T1000 (cell line): ENCODE measurements at places on chromosomes 6 and 20.

- no peak for DNase-seq
These were observed 59.3 kb downstream of the UBE3D start for GRCh38 chr6:83006270-83006905.

DNA sequence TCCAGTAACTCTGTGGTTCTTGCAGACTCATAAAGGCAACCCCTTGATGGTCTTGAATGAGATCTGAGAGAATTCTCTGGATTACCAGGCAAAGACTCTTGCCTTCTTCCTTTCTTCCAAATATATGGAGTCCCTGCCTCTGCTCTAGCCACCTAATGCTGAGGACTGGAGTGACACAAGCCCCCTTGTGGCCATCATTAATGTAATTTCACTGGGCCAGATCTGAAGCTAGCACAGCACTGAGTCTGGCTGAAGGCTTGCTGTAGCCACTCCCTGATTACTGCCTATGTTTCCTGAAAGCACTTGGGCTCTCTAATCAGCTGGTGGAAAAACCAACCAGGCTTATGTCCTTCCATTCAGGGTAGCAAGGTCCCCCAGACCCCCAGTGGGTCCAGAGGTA lies 559.3 kb upstream of the IRAK1BP1 start:
- no peak for DNase-seq

DNA sequence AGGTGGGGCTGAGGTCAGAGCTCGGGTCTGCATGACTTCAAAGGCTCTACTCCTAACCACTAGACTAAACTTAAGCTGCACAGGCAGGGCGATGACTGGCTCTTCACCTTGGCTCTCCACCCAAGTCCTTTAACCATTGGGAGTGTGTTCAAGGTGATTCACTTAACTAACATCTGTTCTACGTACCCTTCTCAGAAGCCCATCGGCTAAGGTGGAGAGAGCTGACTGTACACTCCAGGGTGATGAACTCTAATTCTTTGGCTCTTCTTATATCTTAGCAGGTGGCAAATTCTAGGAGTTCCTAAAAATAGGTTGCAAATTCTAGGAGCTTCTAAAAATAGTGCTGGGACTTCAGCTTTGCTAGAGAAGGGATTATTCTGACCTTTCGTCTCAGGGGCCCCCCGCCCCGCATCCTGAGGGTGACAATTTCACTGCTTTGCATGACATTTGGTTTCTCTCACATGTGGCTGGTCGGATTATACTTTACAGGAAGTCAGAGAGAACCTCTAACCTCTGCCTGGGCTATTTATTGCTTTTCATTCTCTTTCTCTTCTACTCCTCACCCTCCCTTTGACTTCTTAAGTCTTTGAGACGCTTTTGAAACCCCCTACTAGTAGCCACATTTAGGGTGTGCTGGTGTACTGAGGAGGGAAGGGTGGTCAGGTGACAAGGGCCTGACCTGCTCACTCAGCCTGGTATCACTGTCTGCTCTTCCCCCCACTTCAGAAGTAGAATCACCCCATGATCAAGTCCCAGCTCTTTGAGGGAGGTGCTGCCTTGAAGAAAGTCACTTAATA lies 55.5 kb downstream of the PRDM1 start:
- DNase-seq = no peak

DNA sequence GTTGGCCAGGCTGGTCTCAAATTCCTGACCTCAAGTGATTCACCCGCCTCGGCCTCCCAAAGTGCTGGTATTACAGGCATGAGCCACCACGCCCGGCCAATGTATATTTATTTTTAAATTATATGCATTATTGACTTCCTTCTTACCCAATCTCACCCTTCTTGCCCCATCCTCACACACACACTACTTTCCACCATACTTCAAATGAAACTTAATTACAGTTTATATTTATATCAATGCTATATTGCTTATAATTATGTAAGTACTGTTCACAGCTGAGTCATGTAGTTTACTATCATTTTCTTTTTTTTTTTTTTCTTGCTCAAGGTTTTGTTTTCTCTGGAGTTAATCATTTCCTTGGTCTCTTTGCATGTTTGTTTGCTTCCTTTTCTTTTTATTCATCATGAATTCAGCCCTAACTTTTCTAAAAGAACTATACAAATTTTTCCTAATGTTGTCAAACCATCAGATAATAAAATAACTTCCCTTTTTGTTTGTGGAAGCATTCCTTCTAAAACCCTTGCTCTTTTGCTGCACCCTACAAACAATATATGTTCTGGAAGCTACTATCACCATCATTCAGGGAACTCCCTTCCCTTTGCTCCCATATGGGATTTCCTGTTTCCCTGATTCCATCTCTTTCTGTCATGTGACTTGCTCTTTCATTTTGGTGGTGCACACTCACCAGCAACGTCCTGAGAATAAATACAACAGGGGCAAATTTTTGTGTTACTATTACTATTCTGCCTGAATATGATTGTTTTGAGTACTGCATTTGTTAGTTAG lies 201.7 kb upstream of the SASH1 start:
- no peak for DNase-seq

- DNase-seq = no peak
These were observed 22.3 kb downstream of the C6orf163 start for GRCh38 chr6:87366899-87367298.
